ENCODE measurements at places on chromosomes 5 and 9. TPM values are rescaled to one million over a fixed set of nuclear protein-coding genes. Genes with fewer than 3 reads are reported as not detected.

GDA gene
- not detected for total RNA-seq

DNA sequence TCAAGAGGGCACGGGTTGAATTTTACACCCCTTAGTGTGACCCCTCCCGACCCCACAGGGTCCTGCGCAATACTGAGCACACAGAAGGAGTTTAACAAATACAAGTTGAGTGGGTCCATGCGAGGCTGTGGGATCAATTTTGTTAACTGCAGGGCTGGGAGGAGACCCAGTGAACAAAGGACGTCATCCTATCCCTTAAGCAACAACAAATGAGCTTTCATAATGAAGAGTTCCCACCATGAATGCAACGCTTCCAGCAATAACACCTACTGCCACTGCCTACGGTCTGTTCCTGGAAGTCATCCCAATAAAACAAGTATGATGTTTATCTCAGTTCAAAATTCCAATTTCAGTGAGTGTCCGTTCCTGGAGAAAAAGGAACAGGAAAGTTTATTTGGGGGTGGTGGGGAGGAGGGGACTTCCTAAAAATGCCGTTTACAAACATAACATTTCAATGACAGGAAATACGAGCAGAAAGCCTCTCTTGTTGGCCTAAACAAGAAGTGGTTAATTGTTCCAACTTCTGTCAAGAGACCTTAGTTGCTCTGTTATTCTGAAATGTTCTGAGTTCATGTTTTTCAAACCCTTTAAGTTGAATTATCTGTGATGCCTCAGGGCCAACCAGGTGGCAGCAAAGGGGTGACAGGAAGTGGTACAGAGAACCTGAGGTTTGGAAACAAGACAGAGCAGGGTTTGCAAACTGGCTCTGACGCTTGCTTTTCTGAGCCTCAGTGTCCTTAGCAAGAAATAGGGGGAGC lies 65.8 kb upstream of the PLPP6 start:
- no peak for DNase-seq

- DNase-seq: no peak
Observed at GRCh38 chr9:127909839-127910273, 7.0 kb downstream of the ST6GALNAC4 start.

DNA sequence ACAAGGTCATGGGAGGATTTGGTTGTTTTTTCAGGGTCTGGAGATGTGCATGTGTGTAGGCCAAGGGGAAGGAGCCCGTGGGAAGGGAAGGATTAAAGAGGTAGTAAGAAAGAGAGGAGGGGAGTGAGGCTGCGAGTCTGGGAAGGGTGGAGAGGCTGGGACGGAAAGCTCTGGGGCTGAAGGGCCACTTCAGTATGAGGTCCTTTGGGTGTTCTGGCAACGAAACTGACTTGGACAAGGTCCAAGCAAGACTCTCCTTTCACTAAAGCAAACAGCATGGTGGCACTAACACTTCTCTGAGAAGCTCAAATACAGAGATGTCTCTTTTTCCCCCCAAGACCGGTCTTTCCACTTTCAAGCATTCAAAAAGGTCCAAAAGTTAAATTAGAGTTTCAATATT lies 394.5 kb downstream of the ARHGEF28 start:
- no peak for DNase-seq

FOXD4L4 gene
- not detected for total RNA-seq

- no peak for DNase-seq
Observed at GRCh38 chr9:107243742-107244141, 39.3 kb upstream of the RAD23B start.

GRCh38 chr5:33788922-33789566 lies 102.7 kb downstream of the ADAMTS12 start:
- DNase-seq: no peak

DNA sequence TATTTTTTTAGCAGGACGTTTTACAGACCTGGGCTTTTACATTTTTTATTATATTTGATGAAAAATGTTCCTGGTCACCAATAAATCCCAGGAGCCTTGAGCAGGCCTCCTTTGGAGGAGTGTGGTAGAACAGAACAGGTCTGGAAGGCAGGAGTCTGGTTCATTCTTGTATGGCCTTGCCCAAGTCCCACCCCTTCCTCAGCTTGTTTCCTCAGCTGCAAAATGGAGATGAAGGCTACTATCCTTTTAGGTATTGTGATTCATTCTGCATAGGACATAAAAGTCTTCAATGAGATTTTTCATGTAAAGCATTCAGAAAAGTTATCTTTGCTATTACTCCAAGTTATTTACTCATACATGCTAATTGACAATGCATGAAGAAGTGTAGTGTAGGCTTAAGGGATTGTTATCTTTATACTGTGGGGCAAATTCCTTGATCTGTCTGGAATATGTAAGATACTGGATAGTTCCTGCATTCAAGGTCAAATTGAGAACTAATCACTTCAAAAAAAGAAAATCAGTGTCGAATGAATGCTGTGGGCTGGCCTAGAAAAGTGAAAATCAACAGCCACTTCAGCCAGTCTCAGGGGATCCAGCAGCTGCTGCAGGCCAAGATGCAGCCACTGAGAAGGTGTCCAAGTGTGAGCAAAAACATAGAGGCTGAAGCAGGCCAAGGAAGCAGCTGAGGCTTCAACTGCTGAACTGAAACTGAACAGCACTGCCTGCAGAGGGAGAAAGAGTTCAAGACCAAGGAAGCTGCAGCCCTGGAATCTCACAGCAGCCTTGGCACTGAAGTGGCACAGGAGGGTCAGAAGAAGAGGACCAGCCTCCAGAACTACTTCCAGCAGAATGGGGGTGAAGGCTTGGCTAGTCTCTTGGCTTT lies 15.5 kb upstream of the SLC36A3 start:
- no peak for DNase-seq

Data from posterior vena cava (tissue), 2 donors.